Sigmoid colon (tissue), 7 donors: ENCODE measurements at places on chromosomes 11 and 22. TPM values are rescaled to one million over a fixed set of nuclear protein-coding genes. Genes with fewer than 3 reads are reported as not detected.

DNA sequence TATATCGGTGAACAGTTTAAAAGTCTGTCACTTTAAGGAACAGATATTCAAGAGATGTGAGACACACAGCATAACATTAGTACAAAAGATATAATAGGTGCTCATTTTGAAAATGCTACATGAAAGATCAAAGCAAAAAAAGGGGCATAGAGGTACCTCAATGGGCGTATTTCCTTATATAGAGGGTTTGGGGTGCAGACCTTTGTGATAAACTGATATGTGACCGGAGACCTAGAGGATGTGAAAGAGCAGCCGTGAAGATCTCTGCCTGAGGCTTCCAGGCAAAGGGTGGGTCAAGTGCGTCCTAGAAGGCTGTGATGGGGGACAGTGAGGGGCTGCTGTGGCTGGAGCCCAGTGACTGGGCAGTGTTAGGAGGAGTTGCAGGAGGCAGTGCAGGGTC lies 551.4 kb downstream of the ETS1 start:
- no peak overlapping the region for H3K27ac ChIP-seq
- H3K4me1 ChIP-seq = no peaks in the 10 kb centered on the region
- no peaks in the 10 kb centered on the region for H3K36me3 ChIP-seq
- no peak overlapping the region for H3K4me3 ChIP-seq
- DNase-seq = no peak

Gene CTSW
- not detected for total RNA-seq

Gene SMC1B
- total RNA-seq = not detected

Gene VPS26B
- total RNA-seq = 38.2 TPM

- no peak for DNase-seq
- peaks cover 58% of the 10 kb centered on the region for H3K27me3 ChIP-seq
- no peaks in the 10 kb centered on the region for H3K36me3 ChIP-seq
Measured at GRCh38 chr11:2168286-2169004, 3.2 kb downstream of the TH start.

DNA sequence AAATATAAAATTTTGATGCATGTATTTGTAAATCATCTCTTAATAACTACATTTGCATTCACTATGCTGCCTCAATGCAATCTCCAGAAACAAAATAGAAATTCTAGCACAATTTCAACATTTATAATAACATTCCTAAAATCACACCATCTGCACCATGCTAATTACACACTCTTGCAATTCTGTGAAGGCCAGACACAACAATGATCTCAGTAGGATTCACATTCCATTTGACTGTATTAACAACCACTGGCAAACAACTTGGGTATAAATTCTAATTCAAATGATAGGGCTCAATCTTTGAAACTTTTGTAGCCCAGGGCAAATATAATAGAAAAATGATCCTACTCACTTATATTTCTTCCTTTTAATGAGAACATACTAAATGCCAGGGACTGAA lies 25.9 kb downstream of the RAB6A start:
- H3K4me1 ChIP-seq = no peaks in the 10 kb centered on the region
- no peaks in the 10 kb centered on the region for H3K27me3 ChIP-seq
- H3K4me3 ChIP-seq = no peak overlapping the region
- H3K27ac ChIP-seq = no peak overlapping the region
